ENCODE measurements at places on chromosomes 11 and 22.

- DNase-seq, result no peak
Observed at GRCh38 chr22:30116362-30117117, 36.3 kb downstream of the HORMAD2 start.

GRCh38 chr22:36862251-36863242 lies 1.7 kb downstream of the NCF4 start:
- peak; percentile 70 for DNase-seq

- no peak for DNase-seq
Observed at GRCh38 chr11:1541474-1542204, 30.4 kb downstream of the DUSP8 start.

GRCh38 chr11:114208377-114208776 lies 87.8 kb upstream of the NNMT start:
- no peak for DNase-seq
